HS-5 (cell line): ENCODE measurements at places on chromosomes 3 and 15.

- no peak for DNase-seq
These were observed 180.6 kb downstream of the ROBO1 start for GRCh38 chr3:79587150-79587549.

DNA sequence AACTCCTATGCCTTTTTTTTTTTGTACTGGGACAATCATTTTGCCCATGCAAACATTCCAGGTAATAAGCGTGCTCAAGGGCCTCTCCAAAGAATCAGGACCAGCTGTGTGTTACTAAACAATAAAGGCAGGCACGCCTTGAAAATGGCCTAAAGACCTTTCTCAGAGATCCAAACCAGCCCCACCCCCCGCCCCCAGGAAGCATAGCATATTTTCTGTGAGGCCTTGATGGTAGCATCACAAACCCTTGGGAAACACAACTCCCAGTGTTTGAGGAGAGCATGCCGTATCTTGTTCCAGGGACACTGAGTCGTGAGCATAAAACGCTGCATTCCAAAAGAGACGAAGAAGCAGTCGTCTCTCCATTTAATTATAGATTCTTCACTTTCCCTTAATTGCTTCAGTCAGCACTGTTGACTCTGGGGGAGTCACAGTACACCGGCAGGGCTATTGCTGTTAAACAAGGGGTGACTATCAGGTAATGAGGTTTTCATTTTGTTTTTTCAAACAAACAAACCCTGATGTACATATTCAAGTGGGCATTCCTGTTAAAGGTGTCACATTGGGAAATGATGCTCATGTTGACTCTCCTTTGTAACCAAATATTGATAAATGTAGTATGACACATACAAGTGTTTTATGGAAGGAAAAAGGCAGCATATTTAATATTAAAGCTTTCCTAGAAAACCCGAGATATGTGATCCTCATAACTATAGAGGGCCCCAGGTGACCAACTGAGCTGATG lies 4.4 kb upstream of the TPM1 start:
- no peak for DNase-seq

- no peak for DNase-seq
These were observed 47.4 kb downstream of the CHCHD4 start for GRCh38 chr3:14077310-14077709.

- DNase-seq, result no peak
These were observed 34.8 kb downstream of the LRRFIP2 start for GRCh38 chr3:37139567-37140052.

DNA sequence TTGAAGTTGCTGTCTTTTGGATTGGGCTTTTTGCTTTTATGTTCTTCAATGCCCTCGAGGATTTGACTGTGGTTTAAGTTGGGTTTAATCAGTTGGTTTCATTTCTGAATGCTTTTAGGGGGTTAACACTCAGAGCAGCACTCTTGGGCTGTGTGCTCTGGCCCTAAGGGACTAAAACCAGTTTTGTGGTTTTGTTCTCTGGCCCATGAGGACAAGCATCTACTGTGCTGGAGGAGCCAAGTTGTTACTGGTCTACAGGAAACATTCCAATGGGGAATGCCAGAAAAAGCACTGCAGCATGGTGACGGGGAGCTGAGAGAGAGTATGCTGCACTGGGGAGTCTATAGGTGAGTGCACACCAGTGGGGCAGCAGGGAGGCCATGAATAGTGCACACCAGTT lies 596.9 kb downstream of the ZBBX start:
- DNase-seq, result no peak

DNA sequence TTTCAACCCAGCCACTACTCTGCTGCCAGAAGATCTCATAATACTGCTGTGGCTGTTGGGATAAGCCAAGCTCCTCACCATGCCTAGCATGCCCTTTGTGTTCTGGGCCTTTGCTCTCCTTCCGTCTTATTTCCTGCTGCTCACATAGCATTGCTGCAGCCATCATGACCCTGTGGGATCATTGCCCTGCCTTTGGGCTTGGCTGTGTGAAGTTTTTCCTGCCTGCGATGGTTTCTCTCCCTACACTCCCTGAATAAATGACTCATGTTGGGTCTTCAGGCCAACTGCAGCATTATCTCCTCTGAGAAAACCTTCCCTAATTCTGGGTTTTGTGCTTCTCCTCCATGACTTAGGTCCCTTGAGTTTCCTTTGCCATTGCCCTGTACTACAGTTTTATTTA lies 20.8 kb upstream of the TRA2B start:
- no peak for DNase-seq

DNA sequence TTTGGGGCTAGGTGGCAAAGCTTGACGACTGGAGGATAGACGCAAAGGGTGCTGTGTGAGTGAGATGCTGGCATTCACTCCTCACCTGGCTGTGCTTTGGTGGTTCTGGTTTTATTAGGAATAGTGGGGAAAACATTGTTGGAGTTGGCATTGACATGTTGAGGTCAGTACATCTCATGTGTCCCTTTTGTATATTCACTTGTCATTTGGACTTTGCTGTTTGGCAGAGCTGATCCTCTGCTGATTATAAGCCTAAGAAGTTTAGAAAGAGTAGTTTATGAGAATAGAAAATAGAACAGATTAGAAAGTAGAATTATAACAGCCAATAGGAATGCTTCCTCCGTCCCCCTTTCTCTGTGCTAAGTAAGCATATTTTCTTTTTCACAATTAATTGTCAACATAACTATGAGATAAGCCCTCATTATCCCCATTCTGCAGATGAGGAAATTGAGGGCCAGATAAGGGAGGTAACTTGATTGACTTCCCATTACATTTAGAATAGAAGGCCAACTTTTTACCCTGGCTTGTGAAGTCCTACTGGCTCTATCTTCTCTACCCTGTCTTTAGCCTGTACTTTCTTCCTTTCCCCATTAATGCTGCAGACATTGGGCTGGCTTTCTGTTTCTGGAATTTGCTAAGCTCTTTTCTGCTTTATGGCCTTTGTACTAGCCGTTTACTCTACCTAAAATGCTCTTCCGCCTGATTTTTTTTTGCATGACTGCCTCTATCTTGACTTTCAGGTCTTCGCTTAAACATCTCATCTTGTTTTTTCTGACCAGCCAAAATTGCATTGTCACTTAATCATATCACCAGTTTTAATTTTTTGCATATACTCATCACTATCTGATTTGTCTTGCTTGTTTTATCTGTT lies 12.8 kb downstream of the ITPR1 start:
- no peak for DNase-seq

DNA sequence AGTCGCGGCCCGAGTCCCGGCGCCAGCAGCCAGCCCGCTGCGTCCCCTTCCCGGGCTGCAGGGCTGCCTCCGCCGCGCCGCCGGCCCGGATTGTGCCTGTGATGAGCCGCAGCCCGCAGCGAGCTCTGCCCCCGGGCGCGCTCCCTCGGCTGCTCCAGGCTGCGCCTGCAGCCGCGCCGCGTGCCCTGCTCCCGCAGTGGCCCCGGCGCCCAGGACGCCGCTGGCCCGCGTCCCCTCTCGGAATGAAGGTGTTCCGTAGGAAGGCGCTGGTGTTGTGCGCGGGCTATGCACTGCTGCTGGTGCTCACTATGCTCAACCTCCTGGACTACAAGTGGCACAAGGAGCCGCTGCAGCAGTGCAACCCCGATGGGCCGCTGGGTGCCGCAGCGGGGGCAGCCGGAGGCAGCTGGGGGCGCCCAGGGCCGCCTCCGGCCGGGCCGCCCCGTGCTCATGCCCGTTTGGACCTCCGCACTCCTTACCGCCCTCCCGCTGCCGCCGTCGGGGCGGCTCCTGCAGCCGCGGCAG lies 1.2 kb downstream of the CHST2 start:
- DNase-seq, result no peak

- DNase-seq, result no peak
These were observed 1.6 kb upstream of the TKT start for GRCh38 chr3:53257465-53257864.

GRCh38 chr15:43948691-43949325 lies 122.0 kb downstream of the WDR76 start:
- DNase-seq, result no peak

- no peak for DNase-seq
These were observed 218.8 kb downstream of the UBE2E2 start for GRCh38 chr3:23421811-23422516.

GRCh38 chr15:68220967-68221366 lies 8.6 kb downstream of the CLN6 start:
- no peak for DNase-seq

DNA sequence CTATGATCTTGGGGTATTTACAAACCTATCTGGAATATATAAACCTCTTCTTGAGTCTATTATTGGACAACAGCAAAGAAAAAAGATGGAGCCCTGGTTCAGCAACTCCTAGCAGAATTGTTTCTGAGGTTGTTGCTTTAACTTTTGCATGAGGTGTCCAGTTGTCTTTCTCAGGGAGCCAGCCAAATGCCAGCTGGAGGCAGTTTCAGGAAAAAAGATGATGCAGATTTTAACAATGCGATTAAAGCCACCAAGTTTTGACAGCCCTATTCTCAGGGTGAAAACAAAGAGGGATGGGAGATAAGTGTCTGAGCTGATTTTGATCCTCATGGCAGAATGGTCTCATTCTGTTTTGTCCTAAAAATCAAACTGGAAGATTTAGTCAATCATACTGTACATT lies 181.6 kb upstream of the RASGRP1 start:
- DNase-seq, result no peak

DNA sequence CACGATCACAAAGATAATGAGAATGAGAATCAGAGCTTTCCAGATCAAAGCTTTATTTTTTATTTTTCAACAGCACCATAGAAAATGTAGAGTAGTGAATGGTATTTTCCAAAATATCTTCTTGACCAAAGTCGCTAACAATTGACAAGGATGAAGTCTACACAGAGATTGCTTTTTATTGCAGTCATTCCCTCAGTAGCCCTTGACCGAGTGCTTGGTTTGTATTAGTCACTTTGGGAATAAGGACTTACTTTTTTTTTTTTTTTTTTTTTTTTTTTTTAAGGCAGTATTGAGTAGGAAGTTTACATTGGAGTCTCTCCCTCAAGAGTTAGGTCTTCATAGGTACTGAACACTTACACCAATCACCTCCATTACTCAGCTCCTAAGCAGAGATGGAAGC lies 39.8 kb downstream of the THRB start:
- no peak for DNase-seq

- no peak for DNase-seq
These were observed 236.2 kb downstream of the IL5RA start for GRCh38 chr3:2873986-2874385.

DNA sequence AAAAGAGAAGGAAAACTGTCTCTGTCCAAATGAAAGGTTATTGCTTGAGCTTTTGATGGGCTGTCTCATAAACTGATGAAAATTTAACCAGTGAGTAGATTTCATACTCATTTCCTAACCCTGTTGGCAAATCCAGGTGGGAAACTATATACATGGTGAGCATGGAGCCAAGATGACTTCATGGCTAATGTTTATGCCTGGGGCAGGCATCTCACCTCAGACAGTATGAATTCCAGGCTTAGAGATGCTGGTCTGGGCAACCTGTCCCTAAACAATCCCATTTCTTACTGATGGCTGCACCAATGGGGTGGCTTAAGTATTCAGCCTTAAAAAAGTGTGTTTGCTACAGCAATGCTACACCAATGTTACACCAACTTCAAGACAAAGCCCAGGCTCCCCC lies 58.1 kb downstream of the SLTM start:
- DNase-seq, result no peak

DNA sequence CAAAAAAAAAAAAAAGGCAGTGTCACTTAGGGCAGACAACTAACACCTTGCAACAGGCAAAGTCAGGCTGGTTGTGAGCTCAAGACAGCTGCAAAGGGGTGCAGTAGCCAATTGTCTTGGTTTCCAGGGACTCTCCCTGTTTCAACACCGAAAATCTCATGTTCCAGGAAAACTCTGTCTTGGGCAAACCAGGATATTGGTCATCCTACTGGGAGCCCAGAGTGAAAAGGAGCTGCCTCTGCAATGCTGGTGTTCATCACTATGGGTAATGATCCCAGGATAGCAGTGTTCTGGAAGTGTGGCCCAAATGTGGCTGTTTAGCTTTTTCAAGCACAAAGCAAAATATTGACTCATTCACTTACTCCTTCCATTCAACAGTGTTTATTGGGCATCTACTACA lies 82.6 kb downstream of the ARHGAP31 start:
- no peak for DNase-seq

DNA sequence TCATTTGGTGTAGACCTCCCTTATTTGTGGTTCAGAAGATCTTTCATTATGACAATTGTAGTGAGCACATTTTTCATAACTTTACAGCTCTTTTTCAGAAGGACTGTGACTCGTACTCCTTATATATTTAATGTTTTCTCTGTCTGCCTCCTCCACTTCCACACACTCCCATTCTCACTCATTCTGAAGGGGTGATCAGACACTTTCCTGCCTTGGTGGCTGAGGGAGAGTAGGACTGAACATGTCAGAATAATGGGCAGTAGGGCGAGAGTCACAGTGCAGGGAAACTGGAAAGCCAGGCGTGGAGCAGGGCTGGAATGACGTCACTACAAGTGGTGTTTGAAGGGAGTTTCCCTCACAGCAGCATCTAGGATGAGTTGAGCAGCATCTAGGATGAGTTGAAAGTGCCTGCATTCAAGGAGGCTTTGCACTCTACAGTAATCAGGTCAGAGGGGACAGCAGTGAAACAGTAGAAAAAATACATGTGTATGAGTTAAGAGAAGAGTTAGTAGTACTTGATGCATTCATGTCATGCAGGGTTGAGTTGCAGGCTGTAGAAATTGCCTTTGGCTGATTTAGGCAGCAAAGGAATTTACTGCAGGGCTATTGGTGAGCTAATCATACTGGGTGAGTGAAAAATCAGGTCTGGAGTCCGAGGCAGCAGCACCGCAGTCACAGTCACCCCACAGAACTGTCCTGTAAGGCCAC lies 36.3 kb upstream of the FBXL22 start:
- no peak for DNase-seq

DNA sequence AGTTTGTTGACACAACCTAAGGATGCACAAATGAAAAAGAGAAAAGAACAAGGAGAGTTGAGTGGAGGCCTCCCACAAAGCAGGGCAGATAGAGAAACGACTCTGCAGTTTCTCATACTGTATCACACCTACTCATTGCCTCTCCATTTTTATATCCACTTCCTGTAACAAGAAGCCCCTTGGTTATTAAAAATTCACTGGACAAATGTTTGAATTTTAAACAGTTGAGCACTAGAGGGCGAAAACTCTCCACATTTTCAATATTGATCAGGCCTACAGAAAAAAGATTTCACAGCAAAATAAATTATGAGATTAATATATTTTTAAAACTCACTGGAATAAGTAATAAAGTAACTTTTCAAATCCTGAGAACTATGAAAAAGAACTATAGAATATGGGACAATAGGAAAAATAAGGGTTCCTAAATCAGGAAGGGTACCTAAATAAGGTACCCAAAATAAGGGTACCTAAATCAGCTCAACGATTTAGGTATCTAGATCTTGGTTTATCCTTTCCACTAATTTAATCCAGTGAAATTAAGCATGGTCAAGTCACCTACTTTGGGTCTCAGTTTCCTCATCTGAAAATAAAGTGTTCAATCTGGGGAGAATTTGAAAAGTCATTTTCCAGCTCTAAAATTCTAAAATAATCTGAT lies 47.0 kb upstream of the PPIB start:
- peak; percentile 23 for DNase-seq

- DNase-seq, result no peak
These were observed 78.5 kb upstream of the BCL6 start for GRCh38 chr3:187823746-187824145.

- DNase-seq, result no peak
These were observed 55.5 kb upstream of the TOPAZ1 start for GRCh38 chr3:44186111-44186672.
